Activated CD4-positive, alpha-beta T cell treated with anti-CD3 and anti-CD28 coated beads, Interleukin-2, amount 10 ng/mL, durations not matched to agents 24 days and 14 days (primary cell): ENCODE measurements at places on chromosomes 3 and 15. TPM values are rescaled to one million over a fixed set of nuclear protein-coding genes. Genes with fewer than 3 reads are reported as not detected.

The CLEC3B gene
- total RNA-seq = not detected in 2 replicates

The CCDC80 gene
- total RNA-seq = not detected in 2 replicates

The C3orf52 gene
- 13.0 and 14.2 TPM in 2 replicates for total RNA-seq

The TRPC1 gene
- 0.92 and 1.7 TPM in 2 replicates for total RNA-seq

GRCh38 chr15:38854506-38854905 lies 289.9 kb upstream of the RASGRP1 start:
- DNase-seq = no peak
- H3K27ac ChIP-seq = no peak overlapping the region
- H3K4me3 ChIP-seq = no peak overlapping the region

GRCh38 chr3:60399861-60400845 lies 851.1 kb downstream of the FHIT start:
- no peaks in the 10 kb centered on the region for H3K27me3 ChIP-seq
- peaks cover 4% of the 10 kb centered on the region for H3K4me1 ChIP-seq
- no peaks in the 10 kb centered on the region for H3K36me3 ChIP-seq
- no peak overlapping the region for H3K27ac ChIP-seq
- no peak overlapping the region for H3K4me3 ChIP-seq

DNA sequence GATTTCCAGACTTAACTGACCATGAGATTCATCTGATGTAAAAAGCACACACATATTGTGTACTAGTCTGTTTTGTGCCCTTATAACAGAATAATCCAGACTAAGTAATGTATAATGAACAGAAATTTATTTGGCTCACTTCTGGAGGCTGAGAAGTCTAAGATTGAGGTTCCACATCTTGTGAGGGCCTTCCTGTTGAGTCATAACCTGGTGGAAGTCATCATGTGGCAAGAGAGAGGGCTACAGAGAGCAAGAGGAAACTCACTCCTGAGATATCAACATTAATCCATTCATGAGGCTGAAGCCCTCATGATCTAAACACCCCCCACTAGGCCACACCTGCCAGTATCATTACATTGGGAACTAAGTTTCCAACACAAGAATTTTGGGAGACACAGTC lies 977.6 kb downstream of the MCTP2 start:
- H3K27ac ChIP-seq = no peak overlapping the region
- H3K4me1 ChIP-seq = no peaks in the 10 kb centered on the region
- H3K36me3 ChIP-seq = no peaks in the 10 kb centered on the region

DNA sequence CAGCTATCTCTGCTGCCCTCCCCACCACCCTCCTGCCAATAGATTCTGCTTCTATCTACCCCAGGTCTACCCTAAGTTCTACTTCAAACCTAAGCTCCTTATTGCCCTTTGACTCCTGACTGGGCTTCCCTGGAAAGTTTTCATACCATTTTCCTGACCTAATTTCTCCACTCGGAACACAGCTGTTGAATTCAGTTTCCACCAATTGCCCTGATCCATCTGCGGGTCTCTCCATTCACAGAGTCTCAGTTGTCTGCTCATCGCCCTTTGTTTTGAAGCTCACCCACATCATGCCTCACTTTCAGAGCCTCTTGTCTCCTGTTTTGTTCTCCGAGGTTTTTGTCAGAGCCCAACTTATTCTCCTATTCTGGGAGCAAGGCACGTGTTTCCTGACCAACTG lies 56.8 kb upstream of the ABI3BP start:
- H3K27me3 ChIP-seq = peaks cover 6% of the 10 kb centered on the region
- H3K27ac ChIP-seq = no peak overlapping the region
- H3K36me3 ChIP-seq = no peaks in the 10 kb centered on the region
- no peaks in the 10 kb centered on the region for H3K4me1 ChIP-seq
- DNase-seq = no peak

DNA sequence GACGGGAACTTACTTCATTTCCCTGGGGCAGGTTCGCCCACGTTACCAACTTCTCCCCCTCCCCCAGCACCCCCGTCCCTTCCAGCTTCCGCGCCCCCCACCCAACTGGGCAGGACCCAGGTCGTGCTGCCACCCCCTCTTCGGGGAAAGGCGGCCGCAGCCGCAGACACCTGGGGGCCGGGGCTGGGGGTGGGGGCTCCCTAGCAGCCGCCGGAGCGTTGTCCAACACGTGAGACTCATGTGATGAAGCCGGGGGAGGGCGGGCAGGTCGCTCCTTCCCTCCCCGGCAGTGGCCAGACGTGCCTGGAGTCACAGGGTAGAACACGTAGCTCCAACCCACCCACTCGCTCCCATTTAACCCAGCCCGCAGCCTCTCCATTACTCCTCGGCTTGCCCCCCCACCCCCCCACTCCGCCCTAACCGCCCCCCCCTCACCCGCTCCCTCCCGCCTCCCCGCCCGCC lies 240 bp upstream of the BHLHE40 start:
- H3K4me1 ChIP-seq = peaks cover 37% of the 10 kb centered on the region
- peak overlapping the region; percentile 96 for H3K4me3 ChIP-seq
- no peaks in the 10 kb centered on the region for H3K27me3 ChIP-seq
- peak; percentile 98 for DNase-seq

GRCh38 chr15:88113613-88114308 lies 142.8 kb downstream of the NTRK3 start:
- no peak overlapping the region for H3K27ac ChIP-seq
- H3K36me3 ChIP-seq = no peaks in the 10 kb centered on the region
- H3K4me3 ChIP-seq = no peak overlapping the region
- H3K4me1 ChIP-seq = no peaks in the 10 kb centered on the region
- DNase-seq = no peak
